ENCODE measurements at places on chromosomes 3 and 15.

DNA sequence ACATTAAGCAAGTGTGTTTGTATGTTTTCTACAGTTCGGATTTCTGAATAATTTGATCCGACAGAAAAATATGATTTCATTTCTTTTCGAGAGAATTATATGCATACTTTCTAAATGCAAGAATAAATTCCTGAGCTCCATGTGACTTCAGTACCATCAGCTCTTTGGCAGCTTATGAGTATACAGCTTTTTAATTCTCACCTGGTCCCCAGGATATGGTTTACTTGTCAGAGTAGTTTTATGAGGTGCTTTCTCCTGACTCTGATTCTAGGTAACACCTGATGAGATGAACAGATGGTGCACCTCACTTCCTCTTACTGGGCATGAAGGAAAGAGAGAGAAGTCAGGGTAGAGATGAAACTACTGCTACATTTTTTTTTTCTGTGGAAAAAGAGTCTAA is 3.1 kb downstream of the HGD start:
- no peak for DNase-seq

GRCh38 chr15:41530363-41530956 is 13.6 kb downstream of the RPAP1 start:
- no peak for DNase-seq

GRCh38 chr3:194423317-194423716 is 24.3 kb upstream of the GP5 start:
- DNase-seq: no peak

DNA sequence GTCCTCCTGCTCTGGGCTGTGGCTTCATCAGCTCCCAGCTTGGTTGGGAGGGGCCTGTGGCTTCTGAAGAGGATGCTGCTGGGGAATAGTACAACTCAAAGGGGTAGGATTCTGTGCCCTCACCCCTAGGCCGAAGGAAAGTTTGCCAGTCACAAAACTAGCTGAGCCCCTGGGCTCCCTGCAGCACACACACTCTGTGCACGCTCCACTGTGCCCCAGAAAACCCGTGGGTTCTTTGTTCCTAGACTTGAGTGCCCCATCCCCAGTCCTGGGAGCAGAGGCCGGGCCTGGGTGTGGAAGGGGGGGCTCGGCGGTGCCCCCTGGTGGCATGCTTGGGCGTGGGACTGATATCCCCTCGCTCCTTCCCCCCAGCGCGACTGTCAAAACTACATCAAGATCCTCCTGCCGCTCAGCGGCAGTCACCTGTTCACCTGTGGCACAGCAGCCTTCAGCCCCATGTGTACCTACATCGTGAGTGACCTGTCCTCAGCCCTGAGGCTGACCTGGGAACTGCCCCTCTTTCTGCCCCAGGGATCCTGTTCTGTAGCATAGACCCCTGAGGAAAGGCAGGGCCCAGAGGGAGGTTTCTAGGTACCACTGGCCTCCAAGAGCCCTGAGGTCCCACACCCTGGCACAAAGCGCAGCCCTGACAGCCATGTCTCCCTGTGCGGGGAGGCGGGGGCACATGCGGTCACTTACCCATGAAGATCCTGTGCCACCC is 14.2 kb downstream of the CIB1 start:
- DNase-seq: peak; percentile 16

- no peak for DNase-seq
Measured at GRCh38 chr3:52322466-52322865, 6.3 kb downstream of the DNAH1 start.

DNA sequence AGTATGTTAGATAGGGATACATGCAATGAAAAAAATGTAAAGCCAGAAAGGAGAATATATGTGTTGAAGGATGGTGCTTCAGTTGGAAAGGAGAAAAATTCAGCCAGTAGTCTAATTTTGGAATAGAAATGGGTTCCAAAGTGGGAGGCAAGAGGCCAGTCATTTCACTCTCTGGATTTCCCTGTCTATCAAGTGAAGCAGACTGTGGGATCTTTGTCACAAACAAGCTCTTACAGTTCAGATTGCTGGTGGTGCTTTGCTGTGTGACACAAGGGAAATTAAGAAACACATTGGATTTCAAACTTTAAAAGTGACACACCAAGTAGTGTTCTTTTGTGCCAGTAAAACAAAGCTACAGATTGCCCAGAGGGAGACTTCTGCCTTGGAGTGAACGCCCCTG is 82.0 kb upstream of the BFSP2 start:
- no peak for DNase-seq

GRCh38 chr3:23826382-23827064 is 20.8 kb downstream of the UBE2E1 start:
- no peak for DNase-seq

DNA sequence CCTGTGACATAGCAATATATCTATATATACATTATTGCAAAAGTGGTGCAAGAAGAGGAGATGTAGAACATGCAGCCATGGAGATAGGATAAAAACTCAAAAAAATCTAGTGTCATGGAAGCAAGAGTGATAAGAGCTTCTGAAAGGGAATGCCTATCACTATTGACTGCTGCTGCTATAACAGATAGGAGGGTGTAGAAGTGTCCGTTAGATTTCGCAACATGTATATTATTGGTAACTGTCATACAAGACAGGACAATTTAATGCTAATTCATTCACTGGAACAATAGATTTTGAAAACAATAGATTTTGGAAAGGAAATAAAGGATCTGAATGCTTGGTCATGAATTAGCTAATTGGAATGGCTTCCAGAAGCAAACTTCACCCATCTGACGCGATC is 224.5 kb downstream of the ZNF385D start:
- DNase-seq: no peak

- no peak for DNase-seq
Measured at GRCh38 chr15:62320259-62320658, 155.2 kb upstream of the C2CD4B start.

GRCh38 chr3:53180305-53181023 is 19.5 kb downstream of the PRKCD start:
- no peak for DNase-seq

GRCh38 chr15:32943711-32944110 is 225.9 kb downstream of the GREM1 start:
- DNase-seq: no peak

- no peak for DNase-seq
Measured at GRCh38 chr15:25136119-25136518, 181.3 kb downstream of the SNRPN start.

DNA sequence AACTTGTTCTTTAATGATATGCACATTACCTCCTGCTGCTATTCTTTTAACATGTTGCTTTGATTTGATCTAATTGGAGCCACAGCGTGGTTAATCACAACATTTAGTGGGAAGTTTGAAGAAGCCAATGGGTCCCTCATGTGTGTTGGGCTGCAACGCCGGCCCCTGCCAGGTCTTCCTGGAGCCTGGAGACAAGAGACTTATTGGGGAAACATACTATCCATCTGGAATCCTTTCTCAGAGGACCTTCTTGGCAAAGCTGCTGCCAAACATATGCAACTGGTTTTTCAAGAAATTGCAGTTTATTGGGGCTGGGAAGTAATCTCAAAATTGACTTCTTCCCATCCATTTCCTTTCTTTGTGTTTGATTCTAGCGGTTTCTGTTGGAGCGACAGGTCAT is 396.3 kb upstream of the PROK2 start:
- DNase-seq: no peak

GRCh38 chr3:197168063-197168462 is 130.3 kb downstream of the DLG1 start:
- no peak for DNase-seq

- no peak for DNase-seq
Measured at GRCh38 chr3:151837057-151837456, 23.1 kb downstream of the AADAC start.

GRCh38 chr15:25408929-25409328 is 29.9 kb downstream of the UBE3A start:
- DNase-seq: no peak

- no peak for DNase-seq
Measured at GRCh38 chr15:47872869-47873432, 155.6 kb downstream of the SEMA6D start.

- DNase-seq: no peak
Measured at GRCh38 chr3:115217678-115218451, 70.8 kb upstream of the ZBTB20 start.

DNA sequence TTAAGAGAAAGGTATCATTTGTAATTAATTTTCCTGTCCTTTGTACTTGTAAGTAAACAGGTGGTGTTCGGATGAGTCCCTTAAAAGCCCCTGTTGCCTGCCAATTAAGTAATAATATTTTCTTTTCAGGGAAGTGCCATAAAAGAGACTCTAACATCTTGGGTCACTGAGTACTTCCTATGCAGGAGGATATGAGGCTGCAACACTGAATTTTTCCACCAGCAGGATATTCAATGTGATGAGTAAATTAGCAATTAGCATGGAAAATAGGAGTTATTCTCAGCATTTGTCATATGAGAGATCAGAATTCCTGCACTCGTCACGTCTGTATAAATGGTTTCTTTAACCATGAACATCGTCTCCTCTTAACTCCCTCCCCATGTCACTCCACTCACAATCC is 45.4 kb downstream of the WWTR1 start:
- no peak for DNase-seq

DNA sequence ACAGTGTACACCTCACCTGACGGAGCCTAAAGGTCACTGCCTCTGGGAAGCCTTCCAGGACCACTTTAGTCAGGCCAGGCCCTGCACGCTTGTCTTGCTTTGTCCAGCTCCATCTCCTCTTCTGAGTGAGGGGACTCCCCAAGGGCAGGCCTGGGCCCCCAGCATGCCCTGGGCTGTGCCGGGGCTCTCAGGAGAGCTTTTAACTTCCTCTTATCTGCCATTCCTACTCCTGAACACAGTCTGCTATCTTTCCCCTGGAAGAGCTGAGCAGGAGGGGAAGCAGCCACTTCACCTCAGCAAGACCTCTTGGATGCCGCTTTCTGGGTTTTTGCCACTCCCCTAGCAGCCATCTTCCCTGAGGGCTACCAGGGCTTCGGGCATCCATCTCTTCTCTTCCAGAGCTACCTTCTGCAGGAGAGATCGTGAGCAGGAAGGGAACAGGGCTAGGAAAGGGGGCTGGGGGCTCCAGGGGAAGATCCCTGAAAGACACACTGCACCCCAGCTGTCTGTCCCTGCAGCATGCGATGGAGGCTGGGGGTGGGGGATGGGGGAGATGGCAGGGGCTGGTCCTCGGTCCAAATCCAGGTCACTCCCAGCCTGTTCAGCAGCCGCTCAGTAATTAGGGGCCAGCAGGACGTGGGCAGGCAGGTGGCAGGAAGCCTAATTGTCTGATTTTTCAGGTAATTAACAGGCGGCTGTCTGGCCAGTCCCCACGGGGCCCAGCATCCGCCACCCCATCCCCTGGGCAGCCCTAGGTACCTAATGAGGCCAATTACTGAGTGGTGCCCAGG is 19.9 kb upstream of the RPL29 start:
- DNase-seq: no peak

DNA sequence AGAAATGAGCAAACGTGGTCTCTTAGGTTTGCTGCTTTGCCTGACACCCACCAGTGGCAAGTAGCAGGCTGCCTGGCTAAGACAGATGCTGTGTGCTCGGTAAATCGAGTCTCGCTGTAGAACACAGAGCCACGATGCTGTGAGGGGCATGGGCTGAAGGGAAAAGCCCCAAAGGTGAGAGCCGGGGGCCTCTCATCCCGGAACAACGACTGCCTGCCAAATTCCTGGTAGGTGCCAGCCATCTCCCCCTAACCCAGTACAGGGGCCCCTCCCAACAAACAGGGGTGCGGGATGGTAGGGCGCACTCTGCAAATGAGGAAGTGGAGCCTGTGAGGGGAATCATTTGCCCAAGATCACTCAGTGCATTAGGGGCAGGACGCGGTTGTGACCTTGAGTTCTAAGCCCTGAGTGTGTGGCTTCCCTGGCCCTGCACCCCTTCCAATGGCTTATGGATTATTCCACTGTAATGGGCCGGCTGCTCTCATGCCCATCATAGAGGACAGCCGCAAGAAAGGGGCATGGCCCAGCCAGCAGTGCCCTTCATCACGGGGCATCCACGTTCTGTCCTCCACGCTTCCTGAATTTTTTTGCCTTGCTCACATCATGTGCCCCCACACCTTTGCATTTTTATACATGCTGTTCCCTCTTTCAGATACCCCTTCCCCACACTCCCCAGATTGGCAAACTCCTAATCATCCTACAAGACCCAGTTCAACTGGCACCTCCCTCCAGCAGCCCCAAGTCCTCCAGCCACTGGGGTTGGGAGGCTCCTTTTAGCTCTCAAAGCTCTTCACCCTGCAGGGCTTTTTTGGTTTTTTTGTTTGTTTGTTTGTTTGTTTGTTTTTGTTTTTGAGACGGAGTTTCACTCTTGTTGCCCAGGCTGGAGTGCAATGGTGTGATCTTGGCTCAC is 125.4 kb downstream of the NUP210 start:
- no peak for DNase-seq

- DNase-seq: peak; percentile 42
Measured at GRCh38 chr3:50617096-50617791, at the start of gene MAPKAPK3. MAPKAPK3 (plus strand) TSS chr3:50617151; CDS start chr3:50617566, 415 bp downstream.

DNA sequence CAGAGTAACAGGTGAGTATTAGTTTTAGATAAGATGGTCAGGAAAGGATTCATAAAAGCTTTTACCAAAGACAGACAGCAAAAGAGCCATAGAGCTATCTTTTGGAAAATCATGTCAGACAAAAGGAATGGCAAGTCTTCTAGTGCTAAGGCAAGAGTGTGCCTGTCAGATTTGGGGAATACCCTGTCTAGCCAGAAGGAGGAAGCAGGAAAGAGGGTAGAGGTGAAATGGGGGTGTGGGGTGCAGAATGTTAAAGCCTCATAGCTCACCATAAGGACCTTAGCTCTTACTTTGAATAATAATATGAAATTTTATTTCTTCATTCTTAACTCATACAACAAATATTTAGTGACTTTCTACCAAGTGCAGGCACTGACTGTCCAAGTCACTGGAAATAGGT is 512.1 kb upstream of the ROBO2 start:
- no peak for DNase-seq

DNA sequence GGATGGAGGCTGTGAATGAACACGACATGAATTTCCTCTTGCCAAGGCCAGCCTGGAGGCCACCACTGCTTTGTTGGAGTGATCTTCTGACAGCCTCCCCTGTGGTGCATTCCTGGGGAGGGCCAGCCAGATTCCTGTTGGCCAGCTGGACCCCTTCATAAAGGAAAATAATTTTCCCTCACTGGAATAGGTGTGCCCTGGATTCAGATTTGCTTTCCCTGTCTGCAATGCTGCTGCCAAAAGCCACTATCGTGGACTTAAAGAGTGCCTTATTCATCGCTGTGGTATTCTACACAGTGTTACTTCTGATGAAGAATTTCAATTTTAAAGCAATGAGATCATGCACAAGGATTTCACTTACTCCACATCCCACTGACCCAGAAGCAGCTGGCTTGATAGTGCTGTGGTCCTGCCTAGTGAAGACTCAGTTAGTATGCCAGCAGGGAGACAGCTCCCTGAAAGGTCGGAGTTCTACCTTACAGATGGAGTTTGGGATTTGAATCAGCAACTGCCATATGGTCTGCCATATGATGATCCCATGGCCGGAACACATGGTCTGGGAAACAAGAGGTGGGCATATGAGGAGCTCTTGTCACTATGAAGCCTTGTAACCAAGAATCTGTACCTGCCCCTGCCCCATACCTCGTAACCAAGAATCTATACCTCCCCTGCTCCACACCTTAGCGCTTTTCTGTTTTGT is 145.2 kb downstream of the KLF13 start:
- DNase-seq: no peak

- DNase-seq: peak; percentile 64
Measured at GRCh38 chr3:152269056-152269830, 514 bp downstream of the MBNL1 start.

- DNase-seq: no peak
Measured at GRCh38 chr15:72168131-72168807, 29.3 kb downstream of the GRAMD2A start.

GRCh38 chr3:169984292-169984691 is 17.7 kb downstream of the SEC62 start:
- no peak for DNase-seq

GRCh38 chr3:103437883-103438282 is 1003.1 kb downstream of the ZPLD1 start:
- no peak for DNase-seq

GRCh38 chr3:49469037-49469935 is 781 bp upstream of the DAG1 start:
- no peak for DNase-seq
